Activated CD4-positive, alpha-beta T cell treated with anti-CD3 and anti-CD28 coated beads, Interleukin-2, Interleukin-4, amounts not matched to agents 100 ng/mL and 50 ng/mL, durations not matched to agents 16 hours and 8 hours (primary cell): ENCODE measurements at places on chromosomes 2 and 18.
A peak's percentile ranks its signal among the peaks of the same experiment; 100 is the strongest.

DNA sequence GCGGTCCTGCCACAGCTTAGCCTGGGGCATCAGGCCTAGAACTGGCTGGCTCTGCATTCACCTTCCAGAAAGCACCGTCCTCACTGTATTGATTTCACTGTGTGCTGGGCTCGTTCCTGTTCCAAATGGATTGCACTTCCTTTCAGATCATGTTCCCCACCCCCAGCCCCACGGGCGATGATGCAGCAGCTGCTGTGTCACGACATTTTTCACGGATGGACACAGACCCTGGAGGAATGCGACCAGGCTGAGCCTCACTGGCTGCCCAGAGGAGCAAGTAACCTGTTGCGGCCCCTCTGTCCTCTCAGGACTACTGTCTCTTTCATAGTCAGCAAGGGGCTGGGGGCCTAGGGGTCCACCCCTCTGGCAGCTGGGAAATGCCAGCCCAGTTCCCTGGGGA, 50.3 kb downstream of the CAPN13 start:
- DNase-seq, result no peak

- DNase-seq, result no peak
Observed at GRCh38 chr18:73577365-73577764, 570.3 kb downstream of the FBXO15 start.

DNA sequence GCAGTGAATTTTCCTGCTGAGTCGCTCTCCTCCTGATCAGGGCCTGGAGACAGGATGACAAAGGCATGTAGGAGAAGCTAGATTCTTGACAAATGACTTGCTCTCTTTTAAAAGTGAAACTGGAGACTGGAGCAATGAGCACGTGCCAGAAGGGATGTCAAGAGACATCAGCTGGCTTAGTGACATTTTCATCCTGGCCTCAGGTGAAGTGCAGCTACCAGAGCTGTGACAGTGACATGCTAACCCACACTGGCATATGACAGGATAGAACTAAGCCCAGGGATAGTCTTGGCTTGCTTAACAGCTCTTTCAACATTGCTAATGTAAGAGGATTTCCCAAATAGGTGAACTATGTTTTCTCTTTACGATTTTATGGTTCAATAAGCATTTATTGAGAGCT, 757.5 kb upstream of the DDX18 start:
- no peak for DNase-seq

- peak; percentile 47 for DNase-seq
Observed at GRCh38 chr2:113117541-113118262, 9.7 kb upstream of the IL1RN start.

- peak; percentile 11 for DNase-seq
Observed at GRCh38 chr2:179129574-179130238, 79.8 kb upstream of the CCDC141 start.

DNA sequence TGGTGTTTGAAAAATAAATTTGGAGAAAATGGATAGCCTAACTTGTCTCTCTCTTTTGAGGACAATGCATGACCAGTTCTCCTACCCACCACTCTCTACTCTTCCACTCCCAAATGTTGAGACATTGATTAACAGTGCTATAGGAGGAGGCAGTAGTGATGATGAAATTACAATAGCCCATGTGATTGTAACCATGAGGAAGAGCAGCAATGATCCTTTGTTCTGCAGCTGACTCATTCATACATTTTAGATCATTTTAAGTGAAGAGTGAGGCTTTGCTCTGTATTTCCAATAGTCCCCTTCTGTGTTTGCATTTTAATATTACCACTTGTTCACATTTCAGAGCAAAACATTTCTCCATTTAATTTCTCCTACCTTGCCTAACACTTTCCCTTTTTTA, 592.3 kb downstream of the THSD7B start:
- DNase-seq, result no peak

DNA sequence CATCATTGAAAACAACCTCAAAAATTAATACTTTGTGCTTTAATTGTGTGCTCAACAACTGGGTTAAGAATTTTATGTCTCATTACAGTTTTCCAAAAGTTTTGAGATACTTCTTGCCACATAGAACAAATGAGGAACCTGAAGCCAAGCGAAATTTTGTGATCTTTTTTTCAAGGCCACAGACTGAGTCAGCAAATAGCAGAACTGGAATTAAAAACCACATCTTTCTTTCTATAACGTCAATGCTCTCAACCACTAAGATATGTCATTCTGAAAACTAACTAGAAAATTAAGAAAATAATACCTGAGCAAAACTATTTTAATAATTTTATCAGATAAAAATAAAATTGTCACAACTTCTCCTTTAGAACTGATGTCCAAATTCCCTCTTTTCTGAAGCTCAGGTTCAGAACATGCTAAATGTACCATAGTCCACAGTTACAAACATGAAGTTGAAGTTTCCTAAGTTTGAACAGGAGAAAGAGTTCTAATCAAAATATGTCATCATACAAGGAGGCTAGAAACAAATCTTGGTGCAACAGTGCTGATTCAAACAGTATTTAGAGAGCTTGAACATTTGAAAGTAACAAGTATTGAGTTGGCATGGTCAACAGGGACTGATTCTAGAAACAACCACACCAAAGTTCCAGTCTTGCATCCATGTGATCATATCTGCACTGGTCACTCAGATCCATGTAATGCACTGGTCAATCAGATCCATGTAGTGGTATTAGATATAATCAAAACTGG, 27.6 kb upstream of the CALCRL start:
- DNase-seq, result no peak

- DNase-seq, result no peak
Observed at GRCh38 chr2:42192010-42192373, 22.8 kb downstream of the EML4 start.

DNA sequence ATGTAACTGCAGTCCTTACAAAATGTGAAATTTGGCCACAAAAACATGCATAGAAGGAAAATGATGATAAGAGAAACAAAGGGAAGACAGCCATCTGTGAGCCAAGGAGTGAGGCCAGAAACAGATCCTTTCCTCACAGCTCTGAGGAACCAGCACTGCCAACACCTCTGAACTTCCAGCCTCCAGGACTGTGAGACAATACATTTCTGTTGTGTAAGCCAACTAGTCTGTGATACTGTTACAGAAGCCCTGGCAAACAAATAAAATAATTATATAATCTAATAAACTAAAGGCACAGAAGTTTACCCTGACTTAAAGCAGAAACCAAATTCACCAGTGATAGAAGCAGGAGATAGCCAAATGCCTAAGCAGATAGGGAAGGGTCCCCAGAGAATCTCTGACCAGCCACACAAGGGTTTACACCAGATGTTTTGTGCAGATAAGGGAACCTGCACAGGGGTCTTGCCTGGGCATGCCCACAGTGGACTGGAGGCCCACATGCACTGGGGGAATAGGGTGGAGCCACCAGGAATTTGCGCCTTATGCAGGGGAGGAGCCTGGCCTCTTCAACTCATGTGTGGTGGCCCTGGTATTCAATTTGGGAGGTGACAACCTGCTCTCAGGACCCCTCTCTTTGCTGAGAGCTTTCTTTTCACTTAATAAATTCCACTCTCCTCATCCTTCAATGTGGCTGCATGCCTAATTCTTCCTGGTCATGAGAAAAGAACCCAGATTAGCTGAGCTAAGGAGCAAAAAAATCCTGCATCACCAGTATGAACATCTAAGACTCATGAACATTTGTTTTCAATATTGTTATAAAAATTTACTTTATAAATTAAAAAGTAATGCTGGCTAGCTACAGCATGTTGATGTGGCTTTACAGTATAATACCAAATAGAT, 3.8 kb upstream of the GCC2 start:
- DNase-seq, result no peak

- DNase-seq, result no peak
Observed at GRCh38 chr2:45332094-45332493, 279.0 kb downstream of the SRBD1 start.

GRCh38 chr2:23418056-23418455, 33.1 kb downstream of the KLHL29 start:
- DNase-seq, result no peak

DNA sequence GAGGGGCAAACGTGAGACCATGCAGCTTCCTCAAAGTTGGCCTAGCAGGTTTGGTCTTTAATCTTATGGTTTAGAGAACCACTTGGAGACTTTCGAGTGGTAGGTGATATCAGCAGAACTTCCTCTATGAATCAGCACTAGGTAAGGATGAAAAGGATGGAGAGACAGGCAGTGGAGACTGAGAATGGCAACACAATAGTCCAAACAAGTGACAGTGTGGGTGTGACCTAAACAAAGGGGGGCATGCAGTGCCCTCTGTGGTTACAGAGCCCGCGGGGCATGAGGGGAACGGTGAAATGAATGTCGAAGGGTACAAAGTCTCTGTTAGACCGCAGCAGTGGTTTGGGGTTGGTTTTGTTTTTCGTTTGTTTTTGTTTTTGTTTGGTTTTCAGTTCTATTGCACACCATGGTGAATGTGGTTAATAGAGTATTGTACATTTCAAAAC, 143.9 kb downstream of the L3MBTL4 start:
- peak; percentile 32 for DNase-seq

DNA sequence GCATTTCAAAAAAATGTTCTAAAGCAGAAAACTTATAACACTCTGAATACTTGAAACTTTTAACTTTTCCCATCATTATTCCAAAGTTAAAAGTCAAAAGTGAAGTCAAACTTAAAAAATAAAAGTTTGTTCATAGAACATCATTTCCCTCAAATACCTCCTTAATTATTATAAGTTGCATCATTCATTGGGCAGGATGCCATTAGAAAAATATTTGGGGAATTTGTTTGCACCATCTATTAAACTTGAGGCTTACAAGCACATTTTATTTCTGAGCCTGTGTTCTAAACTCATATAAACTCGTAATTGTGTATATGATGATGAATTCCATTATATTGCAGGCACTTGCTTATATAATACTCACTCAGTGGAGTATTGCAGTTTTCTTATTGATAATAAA, 588.0 kb upstream of the NRXN1 start:
- no peak for DNase-seq

GRCh38 chr2:84309281-84309680, 149.8 kb downstream of the SUCLG1 start:
- no peak for DNase-seq

DNA sequence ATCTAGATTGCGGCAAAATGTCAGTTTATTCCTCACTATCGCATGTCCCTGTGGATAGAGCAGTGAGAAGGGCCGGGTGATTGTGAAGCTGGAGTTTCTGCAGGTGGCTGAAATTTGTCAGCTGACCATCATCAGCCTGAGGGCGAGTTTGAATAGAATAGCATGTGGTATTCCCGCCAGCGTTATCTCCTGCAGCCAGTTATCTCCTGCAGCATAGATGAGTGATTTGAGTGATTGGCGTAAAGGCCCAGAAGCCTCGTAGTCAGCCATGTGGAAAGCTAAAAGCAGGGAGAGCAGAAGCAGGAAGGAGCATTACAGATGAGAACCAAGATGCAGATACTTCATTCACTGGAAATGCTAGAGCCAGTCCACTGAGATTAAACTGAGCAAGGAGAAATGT, 65.5 kb downstream of the CABLES1 start:
- no peak for DNase-seq

GRCh38 chr2:36125702-36126101, 229.9 kb upstream of the CRIM1 start:
- DNase-seq, result no peak

DNA sequence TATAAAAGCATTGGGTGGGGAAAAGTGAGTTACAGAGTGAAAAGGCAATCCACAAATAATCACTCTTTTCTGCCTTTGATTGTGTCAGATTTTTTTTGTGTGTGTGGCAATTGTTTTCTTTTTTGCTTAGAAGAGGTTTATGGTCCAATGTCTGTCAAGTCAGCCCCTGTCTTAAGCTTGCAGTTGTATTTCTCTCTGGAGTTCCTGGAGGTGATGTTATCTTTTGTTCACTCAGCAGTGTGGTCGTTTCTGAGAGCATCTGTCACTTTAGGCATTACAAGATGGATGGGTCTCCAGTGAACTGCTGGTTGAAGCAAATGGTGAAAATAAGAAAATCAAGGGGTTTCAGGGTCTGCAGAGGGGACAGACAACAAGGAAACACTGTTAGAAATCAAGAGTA, 121.3 kb downstream of the GREB1L start:
- DNase-seq, result no peak

GRCh38 chr2:200335657-200336056, 29.2 kb downstream of the SPATS2L start:
- DNase-seq, result no peak

GRCh38 chr2:160214461-160215445, 14.7 kb upstream of the ITGB6 start:
- DNase-seq, result no peak

GRCh38 chr2:135899567-135899966, 23.3 kb upstream of the MCM6 start:
- DNase-seq, result no peak

DNA sequence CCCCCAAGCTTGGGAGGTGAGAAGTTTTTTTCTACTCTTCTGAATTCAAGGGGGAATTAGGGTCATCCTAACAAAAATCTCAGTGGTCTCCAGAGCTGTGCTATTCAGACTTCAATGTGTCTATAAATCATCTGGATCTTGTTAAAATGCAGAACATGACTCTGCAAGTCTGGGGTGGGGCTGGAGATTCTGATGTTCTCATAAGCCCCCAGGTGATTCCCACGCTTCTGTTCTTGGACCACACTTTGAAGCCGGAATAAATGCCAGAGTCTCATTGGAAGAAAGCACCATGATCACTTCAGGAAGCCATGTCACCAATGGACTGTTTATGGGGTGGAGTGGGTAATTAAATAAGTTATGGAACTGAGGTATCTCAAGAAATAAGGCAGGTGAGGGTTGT, 22.2 kb upstream of the SLC16A14 start:
- no peak for DNase-seq

- no peak for DNase-seq
Observed at GRCh38 chr2:50408936-50409335, 623.0 kb downstream of the NRXN1 start.

DNA sequence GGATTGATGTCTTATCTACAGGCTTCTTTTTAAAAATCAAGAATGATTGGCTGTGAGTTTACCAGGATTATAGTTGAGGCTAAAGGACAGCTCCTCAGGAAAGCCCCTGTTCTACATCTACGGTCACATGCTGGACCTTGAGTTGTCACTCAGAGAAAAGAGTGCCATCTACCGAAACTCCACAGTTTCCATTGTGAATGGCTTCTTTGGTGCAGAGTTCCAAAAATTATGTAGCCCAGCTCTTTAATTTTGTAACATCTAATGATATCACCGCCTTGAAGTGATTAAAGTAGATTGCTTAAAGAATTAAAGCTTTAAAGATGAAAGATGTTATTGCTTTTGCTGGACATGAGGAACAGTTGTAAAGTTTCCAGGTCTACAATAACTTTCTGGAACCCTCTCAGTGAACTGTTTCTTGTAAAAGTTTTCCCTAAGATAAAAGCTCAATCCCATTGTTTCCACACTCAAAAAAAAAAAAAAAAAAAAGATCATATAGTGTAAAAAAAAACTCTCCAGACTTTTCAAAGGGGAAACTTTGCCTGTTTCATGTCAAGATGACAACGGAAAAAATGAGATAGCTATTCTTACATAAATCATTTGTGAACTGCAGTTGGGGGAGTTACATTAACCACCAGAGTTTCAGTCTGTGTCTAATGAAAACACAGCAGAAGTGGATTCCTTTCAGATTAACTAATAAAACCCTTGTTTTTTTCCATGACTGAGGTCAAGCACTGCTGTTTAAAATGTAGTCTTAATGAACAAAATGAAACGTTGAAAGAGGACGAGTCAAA, 4.3 kb downstream of the COL3A1 start:
- DNase-seq, result peak; percentile 71
